ENCODE measurements at places on chromosomes 1 and 21. TPM values are rescaled to one million over a fixed set of nuclear protein-coding genes. Genes with fewer than 3 reads are reported as not detected.

The LCE1F gene
- not detected for total RNA-seq

DNA sequence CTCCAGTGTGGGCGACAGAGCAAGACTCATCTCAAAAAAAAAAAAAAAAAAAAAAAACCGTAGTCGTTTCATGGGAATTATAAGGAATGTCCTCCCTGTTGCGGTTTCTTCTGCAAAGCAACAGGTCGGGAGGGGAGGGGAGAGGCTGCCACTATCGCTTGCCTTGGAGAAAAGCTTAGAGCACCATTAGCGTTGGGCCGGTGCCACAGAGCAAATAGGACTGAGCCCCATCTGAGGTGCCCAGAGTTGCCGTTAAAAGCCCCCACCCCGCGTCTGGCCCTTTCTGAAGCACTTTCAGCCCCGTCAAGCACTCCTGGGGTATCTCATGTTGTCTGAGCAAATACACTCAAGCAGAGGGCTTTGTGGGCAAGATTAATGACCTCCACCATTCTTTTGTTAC lies 2.2 kb downstream of the RIPPLY3 start:
- no peak for DNase-seq

DNA sequence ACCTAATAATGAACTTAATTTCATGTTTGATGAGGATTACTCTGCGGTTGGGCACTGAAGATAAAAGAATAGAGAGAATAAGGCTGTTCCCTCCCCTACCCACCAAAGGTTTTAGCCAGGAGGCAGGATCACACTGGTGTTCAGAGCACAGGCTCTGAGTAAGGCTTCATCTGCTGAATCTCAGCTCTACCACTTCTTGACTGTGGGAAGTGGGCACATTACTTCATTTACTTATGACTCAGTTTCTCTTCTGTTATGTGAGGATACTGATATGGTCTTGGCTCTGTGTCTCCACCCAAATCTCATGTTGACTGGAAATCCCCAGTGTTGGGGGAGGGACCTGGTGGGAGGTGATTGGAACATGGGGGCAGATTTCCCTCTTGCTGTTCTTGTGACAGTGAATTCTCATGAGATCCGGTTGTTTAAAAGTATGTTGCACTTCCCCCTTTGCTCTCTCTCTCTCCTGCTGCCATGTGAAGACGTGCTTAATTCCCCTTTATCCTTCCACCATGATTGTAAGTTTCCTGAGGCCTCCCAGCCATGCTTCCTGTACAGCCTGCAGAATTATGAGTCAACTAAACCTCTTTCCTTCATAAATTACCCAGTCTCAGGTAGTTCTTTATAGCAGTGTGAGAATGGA lies 79.7 kb downstream of the SMYD2 start:
- no peak for DNase-seq

DNA sequence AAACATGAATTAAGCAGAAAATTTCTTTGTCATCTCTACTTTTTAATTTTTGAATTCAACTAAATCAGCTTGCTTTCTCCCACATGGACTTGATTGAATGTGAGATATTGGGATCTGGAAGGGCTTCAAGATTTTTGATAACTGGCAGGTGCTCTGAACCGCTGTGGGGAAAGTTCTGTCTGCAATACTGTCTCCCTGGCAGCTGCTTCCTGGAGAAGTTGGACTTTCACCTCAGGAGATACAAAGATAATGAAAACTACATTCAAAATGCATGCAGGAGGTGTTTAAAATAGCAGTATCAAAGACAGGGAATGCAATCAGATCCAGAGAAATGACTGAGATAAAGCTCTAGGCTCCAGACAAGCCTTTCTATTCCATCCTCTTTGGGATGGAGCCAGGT lies 338.3 kb downstream of the NEGR1 start:
- DNase-seq, result no peak
